ENCODE measurements at places on chromosomes 6 and 20. TPM values are rescaled to one million over a fixed set of nuclear protein-coding genes. Genes with fewer than 3 reads are reported as not detected.

DNA sequence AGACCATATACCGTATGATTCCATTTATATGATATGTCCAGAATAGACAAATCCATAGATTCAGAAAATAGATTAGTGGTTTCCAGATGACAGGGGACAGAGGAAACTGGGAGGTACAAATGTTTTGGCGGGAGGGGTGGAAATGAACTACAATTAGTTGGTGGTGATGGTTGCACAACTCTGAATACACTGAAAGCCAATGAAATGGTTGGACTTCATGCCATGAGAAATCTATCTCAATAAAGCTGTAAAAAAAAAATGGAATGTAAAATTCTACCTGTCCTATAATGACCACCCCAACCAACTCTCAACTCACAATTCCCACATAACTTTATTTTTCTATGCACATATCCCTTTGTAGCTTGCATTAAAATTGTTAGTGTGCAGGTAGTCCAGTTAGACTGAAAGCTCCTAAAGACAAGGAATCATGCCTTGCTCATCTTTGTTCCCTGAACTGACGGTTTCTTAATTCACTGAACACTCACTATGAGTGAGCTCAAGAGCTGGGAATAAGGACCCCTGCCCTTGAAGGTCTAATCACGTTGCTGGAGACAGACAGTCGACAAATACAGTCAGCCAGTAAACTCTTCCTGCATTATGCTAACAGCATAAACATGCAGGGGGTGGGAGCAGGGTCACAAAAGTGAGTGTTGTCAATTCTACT lies 1.4 kb downstream of the DCDC2 start:
- DNase-seq: no peak

- no peak for DNase-seq
These were observed 156.9 kb downstream of the PAX1 start for GRCh38 chr20:21862259-21862946.

The PRKN gene
- 9.1 TPM for total RNA-seq

DNA sequence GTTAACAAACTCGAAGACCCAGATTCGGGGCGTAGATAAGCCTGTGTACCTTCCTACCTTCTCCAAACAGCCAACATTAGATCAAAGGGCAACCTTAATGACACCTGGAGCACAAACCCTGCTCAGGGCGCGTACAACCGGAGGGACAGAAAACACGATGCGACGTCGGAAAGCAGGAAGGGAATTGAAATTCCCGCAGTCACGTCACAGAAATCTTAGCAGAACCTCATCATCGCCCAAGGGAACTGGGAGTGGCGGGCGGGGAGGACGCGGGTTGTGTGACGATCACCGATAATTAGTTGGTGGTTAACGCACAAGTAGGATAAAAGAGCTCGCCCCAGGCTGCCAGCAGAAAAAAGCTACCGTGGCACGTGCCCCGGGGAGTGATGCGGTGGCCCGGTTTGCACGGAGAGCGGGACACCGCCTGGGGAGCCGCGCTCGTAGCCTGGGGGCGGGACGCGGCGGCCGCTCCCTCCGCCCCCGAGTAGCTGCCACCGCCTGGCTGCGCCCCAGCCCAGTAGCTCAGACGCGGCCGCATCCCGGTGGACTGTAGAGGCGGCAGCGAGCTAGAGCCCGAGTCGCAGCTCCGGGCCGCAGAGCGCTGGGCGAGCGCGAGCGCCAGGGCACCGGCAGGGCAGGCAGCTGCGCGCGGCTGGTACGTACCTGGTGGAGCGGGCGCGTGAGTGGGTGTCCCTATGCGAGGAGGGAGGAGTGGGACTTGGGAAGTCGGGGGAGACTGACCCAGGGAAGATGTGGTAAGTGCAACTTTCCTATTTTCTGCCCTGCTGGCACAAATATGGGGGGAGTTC lies at the start of gene PKIB:
TSS of gene PKIB (plus strand) at position 525 of the 809 bp plus-strand sequence. CDS start 107,390 bp downstream, outside the sequence.
- DNase-seq: peak; percentile 25

GRCh38 chr20:47202733-47203667 lies 153.5 kb downstream of the ZMYND8 start:
- no peak for DNase-seq

The EDN3 gene
- 6.4 TPM for total RNA-seq

DNA sequence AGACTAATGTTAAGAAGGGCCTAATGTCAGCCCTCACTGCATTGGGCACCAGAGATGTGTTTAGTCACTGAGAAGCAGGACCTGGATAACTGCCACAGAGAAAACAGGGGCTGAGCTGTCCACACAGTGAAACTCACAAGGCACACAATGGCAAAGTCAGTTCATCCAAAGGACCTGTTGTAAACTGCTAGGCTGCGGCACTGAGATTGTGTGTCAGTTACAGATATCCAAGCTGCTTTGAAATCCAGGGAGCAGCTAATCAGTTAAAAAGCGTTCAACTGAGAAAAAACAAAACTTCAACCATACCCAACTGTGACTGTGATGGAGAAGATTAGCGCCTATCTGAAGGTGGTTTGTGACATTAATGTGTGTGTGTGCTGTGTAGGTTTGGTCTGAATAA lies 27.8 kb upstream of the TMEM14A start:
- no peak for DNase-seq

GRCh38 chr20:33105316-33105924 lies 26.0 kb downstream of the BPIFB4 start:
- no peak for DNase-seq

DNA sequence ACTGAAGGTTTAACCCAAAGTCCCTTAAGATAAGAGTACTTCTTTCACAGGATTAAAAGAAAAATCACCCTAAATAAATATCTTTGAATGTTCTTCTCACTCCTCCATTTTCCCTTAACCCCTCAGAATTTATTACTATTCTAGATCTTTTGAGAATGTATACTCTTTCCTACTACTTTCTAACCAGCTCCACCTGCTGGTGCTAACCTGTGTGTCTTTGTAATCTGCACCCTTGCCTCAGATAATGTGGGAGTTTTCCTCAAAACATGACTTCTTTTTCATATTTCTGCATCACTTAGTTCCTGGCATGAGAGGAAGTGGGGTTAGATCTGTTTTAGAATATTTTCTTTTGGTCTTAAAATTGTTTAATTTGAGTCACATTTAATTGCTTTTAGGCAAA lies 394.2 kb downstream of the BMP2 start:
- no peak for DNase-seq

Data from ovary (tissue), 10 donors.